ENCODE measurements at places on chromosomes 4 and X.

DNA sequence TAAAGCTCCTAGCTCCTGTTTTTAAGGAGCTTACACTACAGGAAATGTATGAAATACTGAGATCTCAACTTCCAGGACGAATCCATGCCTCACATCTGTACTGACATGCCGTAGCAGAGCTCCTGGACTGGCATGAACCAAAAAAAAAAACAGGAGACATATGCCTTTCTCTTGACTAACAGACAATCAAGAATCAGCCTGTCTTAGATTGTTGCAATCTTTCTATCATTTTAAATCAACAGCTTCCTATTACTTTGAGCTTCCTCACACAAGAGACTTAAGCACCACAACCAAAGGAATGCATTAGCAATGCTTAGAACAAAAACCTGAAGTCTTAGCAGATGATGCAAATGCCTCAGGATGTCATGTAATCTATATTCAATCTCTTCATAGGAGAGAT is 34.7 kb upstream of the AREG start:
- DNase-seq = no peak

DNA sequence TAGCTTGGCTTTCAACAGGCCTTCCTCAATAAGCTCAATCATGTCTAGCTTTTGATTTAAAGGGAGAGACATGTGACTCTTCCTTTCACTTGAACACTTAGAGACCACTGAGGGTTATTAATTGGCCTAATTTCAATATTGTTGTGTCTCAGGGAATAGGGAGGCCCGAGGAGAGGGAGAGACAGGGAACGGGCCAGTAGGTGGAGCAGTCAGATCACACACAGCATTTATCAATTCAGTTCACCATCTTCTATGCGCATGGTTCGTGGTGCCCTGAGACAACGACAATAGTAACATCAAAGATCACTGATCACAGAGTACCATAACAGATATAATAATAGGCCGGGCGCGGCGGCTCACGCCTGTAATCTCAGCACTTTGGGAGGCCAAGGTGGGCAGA is 17.8 kb downstream of the ZNF81 start:
- DNase-seq = no peak

GRCh38 chr4:4320951-4321714 is 31.1 kb downstream of the ZBTB49 start:
- no peak for DNase-seq

- DNase-seq = no peak
These were observed 8.4 kb upstream of the FHDC1 start for GRCh38 chr4:152927737-152928136.

DNA sequence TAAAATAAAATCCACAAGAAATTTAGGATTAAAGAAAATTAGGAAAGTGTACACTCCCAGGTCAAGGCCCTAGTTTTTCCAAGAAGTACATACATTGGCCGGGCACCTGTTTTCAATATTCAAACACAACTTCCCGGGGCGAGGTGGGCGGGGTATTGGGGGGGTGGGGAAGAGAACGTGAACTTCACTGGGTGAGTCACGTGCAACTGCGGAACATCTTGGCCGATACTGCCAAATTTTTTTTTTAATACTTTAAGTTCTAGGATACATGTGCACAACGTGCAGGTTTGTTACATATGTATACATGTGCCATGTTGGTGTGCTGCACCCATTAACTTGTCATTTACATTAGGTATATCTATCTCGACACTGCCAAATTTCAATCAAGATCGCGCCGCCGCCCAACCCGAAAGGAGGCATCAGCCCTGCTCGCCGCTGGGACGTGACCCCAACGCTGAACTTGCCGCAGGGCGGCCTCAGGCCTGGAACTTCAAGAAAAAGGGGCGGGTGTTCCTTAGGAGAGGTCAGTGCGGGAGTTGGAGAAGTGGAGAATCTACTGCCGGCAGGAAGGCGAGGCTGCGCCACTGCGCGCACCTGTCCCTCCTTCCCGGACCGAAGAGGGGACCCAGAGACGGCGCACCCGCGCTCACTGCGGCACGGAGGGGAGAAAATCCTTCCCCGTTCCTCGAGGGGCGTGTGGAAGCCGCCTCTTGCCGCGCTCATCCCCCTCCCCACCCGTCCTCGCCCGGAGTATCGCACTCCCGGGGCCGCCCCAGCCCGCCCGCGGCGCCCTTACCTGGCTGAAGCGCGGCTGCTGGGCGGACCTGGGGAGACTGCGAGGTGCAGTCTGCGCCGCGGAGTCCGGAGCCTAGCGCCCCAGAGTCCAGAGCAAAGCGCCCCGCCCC is at the start of gene TEC:
Gene TEC (minus strand): TSS at position 883 of the 905 bp plus-strand sequence. CDS start 41,224 bp downstream, outside the sequence.
- DNase-seq = peak; percentile 31

- no peak for DNase-seq
These were observed 82.7 kb downstream of the CCSER1 start for GRCh38 chr4:90209922-90210321.

GRCh38 chrX:133741303-133741702 is 244.1 kb downstream of the GPC3 start:
- DNase-seq = no peak

DNA sequence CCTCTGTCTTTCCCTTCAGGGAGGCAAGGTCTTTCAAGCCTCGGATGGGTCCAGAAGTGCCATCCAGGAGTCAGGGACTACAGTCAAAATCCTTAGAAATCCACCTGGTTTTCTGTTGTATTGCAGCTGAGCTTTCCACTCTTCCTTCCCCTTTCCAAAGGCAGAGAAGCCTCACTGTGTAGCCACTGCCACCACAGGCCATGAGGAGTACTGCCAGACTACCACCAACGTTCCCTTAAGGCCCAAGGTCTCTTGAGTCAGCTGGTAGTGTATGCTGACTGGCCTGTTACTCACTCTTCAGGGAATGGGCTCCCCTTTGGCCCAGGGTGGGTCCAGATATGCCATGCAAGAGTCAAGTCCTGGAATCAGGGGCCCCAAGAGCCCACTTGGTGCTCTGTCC is 1454.1 kb downstream of the PCDH19 start:
- DNase-seq = no peak

GRCh38 chr4:139515531-139515958 is 40.5 kb downstream of the SETD7 start:
- no peak for DNase-seq
